ENCODE measurements at places on chromosomes 12 and 14.

DNA sequence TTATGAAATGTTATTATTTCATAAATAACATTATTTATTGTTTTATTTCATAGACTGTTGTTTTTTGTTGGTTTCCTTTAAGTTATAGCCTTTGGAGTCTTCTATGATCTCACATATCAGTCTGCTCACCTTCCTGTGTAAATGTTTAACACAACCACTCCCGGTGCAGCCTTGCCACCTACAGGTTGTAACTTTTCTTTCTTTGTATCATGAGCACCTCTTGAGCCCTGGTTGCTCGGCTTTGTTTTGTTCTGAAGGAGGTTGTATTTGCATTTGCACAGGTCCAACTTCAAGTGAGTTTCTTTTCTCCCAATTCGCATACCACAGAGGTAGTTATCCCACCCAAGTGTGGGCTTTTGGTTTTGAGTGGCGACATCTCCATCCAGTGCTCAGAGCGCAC, 121.4 kb downstream of the SLC15A4 start:
- no peak for DNase-seq

- DNase-seq = no peak
Measured at GRCh38 chr12:10304161-10304574, 3.5 kb upstream of the KLRD1 start.

- no peak for DNase-seq
Measured at GRCh38 chr14:89549381-89550125, 132.5 kb upstream of the FOXN3 start.

- no peak for DNase-seq
Measured at GRCh38 chr12:8668441-8668840, 5.8 kb upstream of the MFAP5 start.

- DNase-seq = no peak
Measured at GRCh38 chr12:1212526-1212925, 221.5 kb downstream of the ERC1 start.

DNA sequence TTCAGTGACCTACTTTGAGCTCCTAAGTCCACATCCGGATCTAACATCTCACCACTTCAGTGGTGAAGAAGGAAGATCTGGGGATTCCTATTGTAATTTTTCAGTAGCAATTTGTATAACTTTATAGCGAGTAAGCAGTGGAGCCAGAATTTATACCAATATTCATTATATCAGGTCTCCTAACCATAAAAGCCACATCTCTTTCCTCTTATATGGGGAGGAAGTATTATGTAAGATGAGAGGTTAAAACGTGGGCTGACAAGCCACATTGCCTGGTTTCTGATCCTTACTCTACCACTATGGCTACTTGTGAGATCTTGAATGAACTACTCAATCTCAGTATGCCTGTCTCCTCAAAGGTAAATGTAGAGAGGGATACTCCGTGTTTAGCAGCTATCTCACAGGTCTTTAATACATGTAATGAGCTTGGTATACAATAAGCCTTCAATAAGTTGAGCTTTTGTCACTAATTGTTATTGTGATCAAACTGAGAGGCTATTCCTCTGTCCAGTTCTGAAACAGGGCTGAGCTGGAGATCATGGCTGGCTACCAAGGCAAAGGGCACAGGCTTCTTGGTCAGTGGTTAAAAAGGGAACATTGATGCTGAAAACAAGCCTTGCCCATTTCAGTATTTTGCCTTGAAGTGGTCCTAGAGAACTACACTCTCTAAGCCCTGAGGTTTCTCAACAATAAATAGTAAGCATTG, 3.3 kb upstream of the TMEM117 start:
- no peak for DNase-seq

- DNase-seq = no peak
Measured at GRCh38 chr14:25136811-25137210, 86.9 kb upstream of the STXBP6 start.

GRCh38 chr12:129069886-129070285, 216.6 kb downstream of the GLT1D1 start:
- no peak for DNase-seq

GRCh38 chr14:101215927-101216326, 312.4 kb upstream of the RTL1 start:
- DNase-seq = no peak

GRCh38 chr12:63919756-63920155, 75.3 kb downstream of the SRGAP1 start:
- no peak for DNase-seq

- no peak for DNase-seq
Measured at GRCh38 chr12:123401753-123402683, 18.1 kb downstream of the KMT5A start.

- DNase-seq = no peak
Measured at GRCh38 chr12:41419131-41419893, 231.2 kb downstream of the PDZRN4 start.

- no peak for DNase-seq
Measured at GRCh38 chr14:79564371-79564770, 646.9 kb downstream of the DIO2 start.

DNA sequence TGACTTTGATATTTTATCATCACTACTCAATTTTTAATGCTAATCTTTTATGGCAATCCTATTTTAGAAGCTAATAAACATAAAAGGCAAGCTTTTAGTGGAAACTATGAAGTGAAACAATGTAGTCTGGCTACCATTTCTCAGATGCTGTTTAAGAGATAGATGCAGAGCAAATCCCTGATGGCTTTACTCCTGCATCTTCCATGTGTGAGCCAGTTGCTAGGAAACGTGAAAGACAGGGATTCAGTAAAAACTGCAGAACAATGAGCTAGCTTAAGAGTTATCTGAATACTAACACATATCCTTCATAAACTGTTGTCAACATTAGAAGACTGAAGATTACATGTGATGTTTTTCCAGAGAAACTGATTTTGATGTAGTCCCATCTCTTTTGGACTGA, 112.6 kb downstream of the SLC2A13 start:
- no peak for DNase-seq

DNA sequence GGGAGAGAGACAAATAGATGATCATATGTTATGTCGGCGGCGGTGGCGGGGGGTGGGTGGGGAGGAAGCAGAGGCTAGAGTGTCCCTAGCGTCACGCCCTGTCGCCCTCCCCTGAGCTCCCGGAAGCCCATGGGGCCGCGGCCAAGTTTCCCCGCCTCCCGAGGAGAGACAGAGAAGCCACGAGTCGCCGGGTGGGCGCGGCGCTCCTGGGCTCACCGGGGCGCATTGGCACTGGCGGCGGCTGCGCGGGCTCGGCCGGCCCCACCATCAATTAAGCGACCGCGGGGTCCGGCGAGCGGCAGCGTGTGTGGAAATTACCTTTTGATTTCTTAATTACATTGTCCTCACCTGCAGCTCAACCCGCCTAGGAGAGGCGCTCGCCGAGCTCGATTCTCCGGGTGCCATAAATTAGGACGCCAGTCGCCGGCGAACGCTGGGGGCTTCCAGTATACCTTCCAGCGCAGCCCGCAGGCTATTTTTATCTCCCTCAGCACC, 119.9 kb upstream of the LHX5 start:
- DNase-seq = no peak

DNA sequence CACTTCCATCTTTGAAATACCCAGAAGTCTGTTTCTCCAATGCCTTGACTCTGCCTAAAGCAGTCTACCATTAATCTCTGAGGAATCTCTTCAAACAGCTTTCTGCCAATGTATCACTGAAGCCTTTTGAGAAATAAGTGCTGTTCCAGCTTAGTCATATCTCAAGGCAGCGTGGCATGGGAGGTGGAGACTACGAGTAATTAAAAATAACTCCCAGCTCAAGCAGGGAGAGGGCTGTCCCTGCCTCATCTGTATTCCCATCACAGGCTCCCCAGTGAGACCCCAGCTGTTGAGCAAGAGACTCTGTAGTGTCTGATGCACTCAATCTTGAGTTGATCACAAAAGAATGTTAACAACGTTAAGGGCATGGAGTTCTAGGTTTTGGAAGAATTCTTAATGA, 700.6 kb downstream of the DIO2 start:
- DNase-seq = no peak

GRCh38 chr14:88667555-88668273, 104.9 kb downstream of the ZC3H14 start:
- DNase-seq = peak; percentile 50

DNA sequence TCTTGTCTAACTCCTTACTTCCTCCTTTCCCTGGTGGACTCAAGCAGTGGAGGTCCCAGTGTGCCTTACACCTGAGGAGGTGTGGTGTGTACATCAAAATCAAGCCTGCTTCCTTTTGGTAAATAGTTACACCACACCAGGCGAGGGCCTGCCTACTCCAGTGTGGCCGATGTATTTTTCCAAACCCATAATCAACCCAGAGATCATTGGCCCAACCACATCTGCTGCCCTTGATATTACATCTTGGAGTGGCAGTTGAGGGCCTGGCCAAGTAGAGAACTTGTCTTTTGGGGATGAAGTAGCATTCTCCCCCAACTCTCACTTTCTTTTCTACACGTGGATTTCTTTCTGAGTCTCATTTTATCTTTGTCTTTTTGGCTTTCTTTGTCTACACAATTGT, 187.4 kb downstream of the EFCAB11 start:
- no peak for DNase-seq

- no peak for DNase-seq
Measured at GRCh38 chr12:96422192-96422591, 22.0 kb upstream of the CDK17 start.

DNA sequence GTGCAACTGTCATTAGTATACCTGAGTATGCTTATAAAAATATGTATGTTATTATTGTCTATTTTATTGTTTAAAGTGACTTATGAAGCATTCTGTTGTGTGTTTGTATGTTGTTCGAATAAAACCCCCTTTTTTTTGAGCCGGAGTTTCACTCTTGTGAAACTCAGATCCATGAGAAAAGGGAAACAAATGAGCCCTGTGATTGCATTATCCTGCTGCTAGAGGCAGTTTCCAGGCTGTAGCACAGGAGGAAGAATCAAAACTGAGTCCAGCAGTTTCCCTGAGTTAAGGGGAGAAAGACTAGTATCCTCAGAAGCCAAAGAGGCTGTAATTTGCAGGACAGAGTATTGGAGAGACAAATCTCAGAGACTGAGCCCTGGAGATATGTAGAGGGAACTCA, 12.5 kb downstream of the SGPP1 start:
- no peak for DNase-seq

DNA sequence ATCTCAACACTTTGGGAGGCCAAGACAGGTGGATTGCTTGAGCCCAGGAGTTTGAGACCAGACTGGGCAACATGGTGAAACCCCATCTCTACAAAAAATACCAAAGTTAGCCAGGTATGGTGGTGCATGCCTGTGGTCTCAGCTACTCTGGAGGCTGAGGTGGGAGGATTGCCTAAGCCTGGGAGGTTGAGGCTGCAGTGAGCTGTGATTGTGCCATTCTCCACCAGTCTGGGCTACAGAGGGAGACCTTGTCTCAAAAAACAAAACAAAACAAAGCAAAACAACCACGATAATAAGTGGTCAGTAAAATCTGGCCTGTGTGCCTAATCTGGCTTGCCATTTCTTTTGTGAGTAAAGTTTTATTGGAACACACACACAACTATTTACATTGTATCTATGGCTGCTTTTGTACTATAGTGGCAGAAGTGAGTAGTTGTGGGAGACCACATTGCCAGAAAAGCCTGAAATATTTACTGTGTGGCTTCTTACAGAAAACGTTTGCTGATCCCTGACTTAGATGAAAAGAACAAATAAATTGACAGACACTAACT, 19.4 kb upstream of the KLRG1 start:
- no peak for DNase-seq

GRCh38 chr12:28065889-28066630, 93.5 kb upstream of the PTHLH start:
- no peak for DNase-seq

- no peak for DNase-seq
Measured at GRCh38 chr14:105053421-105053820, 11.8 kb downstream of the GPR132 start.

- no peak for DNase-seq
Measured at GRCh38 chr12:38771871-38772270, 133.5 kb downstream of the CPNE8 start.

DNA sequence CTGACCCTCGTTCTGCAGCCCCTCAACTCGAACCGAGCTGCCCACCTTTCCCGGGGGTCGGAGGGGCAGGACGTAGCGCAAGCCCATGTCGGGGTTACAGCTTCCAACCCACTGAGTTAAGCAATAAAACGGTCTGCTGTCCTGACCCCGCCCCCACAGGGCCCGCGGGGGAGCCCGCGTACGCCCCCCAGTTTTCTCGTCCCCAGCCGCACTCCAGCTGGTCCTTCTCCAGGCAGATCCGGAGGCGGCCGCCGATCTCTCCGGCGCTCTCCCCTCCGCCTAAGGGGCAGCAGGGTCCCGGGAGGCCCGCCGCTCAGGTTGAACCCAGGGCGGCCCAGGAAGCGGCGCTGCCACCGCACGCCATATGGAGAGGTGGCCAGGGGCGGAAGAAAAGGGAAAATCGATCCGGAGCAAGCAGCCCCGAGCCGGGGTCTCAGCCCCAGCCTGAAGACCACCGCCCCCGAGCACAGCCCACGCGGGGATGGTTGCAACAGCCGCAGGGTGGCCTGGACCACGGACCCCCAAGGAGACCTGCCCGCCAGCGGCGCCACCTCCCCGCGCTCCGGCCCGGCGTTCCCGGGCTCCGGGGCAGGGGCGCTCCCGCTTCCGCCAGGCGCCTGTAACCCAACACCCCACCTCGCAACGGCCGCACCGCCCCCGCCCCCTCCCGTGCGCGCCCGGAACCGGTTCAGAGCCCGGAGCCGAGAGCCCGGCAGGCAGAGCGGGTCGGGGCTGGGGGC, 760 bp downstream of the ACTN1 start:
- peak; percentile 88 for DNase-seq

DNA sequence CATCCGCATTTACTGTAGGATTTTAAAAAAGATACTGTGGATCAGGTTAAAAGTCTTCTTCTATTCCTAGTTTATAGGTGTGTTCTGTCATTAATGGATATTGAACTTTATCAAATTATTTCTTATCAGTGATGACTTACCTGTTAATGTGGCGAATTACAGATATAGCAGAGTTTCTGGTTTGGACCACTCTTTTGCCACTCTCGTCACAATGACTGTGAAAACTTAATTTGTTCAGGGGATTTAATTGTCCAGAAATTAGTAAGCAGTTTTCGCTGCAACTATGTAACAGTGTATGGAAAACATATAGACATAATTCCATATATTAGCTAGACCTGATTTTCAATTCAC, 14.9 kb downstream of the COCH start:
- DNase-seq = no peak

GRCh38 chr12:75790219-75790618, 241.4 kb downstream of the PHLDA1 start:
- DNase-seq = no peak

DNA sequence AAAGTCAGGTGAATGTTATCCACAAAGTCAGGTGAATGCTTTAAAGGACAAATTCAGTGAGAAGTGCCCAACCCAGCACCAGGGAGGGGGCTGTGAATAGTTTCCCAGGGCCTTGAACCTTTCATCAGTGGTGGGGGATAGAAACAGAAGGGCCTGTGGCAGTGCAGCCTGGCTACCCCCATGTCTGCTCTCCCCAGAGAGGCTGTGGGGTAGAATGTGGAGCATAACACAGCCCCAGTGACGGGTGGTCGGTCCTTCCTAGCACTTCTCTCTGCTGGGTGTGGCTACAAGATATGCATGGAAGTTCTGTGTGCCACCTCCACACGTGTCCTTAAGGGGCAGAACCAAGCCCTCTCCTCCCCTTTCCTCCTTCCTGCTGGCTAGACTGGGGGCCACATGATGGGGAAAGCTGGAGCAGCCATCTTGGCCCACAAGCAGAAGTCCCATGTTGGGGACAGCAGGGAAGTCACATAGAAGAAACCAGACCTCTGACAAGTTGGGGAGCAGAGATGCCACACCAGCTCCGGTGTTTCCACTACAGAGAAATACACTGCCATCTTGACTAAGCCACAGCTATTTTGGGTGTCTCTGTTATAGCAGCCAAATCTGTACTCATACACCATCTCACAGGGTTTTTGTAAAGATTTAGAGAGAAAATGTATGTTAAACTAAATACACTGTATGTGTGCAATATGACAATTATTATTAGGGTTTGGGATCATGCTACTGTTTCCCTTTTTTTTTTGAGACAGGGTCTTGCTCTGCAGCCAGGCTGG, 17.0 kb downstream of the RITA1 start:
- DNase-seq = peak; percentile 59

Measured in aorta (tissue), 5 donors.